ENCODE measurements at places on chromosomes 6 and 20.
A peak's percentile ranks its signal among the peaks of the same experiment; 100 is the strongest.

GRCh38 chr20:58349570-58349969 lies 39.5 kb upstream of the VAPB start:
- peak; percentile 89 for DNase-seq

GRCh38 chr6:159152041-159152440 lies 17.2 kb upstream of the FNDC1 start:
- peak; percentile 58 for DNase-seq

DNA sequence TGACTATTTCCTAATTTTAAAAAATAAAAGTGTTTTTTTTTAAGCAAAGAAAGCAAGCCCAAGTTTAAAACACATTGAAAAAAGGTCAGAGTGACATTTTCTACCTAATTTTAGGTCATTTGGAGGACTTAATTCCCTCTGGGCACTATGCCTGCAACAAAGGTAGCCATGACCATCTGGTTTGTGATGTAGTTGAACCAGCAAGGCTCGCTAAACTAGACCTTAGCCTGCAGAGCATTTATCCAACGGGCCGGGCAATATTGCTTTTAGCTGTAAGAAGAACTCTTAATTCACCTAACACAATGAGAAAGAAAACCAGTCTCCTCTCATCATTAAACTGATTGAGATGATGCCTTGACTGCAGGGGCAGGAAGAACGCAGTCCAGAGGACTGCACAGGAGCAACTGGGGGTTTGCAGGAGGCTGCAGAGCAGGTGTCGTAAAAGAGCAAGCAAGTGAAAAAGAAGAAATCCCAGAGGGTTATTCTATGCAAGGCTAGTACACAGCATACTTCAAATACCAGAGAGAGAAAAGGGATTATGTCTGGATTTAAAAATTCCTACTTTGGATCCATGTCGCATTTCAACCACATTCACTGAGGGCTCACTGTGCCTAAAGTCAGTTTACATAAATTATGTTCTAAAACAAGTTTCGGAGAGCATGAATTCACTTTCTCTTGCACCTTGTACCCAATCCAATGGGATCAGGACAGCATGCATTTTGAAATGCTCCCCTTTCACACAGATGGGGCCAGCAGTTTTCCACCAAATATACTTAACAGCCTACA lies 12.8 kb downstream of the TRAF3IP2 start:
- no peak for DNase-seq

GRCh38 chr6:159689001-159689400 lies 4.0 kb downstream of the SOD2 start:
- DNase-seq, result no peak

DNA sequence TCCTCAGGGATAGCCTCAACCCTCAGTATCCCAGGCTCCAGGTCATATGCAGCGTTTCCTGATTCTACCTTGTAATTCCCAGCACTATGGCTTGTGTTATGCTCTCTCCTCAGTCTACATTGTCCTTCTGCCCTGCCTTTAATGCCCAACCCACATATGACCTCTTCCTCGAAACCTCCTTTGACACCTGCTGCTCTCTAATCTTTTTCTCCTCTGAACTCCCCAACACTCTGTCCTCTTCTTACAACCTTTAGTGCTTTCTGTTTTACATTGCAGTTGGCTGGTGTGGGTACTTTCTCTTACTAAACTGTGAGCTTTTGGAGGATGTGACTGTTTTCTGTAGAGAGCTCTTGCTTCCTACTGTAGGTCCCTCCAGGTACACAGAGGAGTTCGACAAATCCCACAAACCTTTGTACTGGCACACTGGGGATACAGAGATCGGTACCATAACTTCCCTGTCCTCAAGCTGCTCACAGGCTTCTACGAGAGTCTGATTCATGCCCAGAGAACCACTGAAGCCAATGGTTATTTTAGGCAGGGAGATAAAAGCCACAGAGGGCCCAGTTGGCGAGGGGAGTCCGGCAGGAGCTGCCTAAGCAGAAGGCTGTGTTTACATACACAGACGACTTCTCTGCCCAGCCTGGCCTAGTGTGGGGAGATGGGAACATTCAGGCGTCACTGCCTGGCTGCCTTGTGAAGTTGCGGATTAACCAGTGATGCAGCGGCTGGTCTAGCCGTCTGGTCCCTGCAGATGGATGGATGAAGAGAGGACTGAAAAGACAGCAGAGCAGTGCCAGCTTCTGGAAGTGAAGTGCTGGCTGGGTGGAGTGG lies 8.4 kb upstream of the EPB41L1 start:
- DNase-seq, result no peak

GRCh38 chr6:66103954-66104353 lies 396.9 kb upstream of the EYS start:
- DNase-seq, result no peak

- no peak for DNase-seq
These were observed 553.0 kb upstream of the MARCKS start for GRCh38 chr6:113304116-113304515.

DNA sequence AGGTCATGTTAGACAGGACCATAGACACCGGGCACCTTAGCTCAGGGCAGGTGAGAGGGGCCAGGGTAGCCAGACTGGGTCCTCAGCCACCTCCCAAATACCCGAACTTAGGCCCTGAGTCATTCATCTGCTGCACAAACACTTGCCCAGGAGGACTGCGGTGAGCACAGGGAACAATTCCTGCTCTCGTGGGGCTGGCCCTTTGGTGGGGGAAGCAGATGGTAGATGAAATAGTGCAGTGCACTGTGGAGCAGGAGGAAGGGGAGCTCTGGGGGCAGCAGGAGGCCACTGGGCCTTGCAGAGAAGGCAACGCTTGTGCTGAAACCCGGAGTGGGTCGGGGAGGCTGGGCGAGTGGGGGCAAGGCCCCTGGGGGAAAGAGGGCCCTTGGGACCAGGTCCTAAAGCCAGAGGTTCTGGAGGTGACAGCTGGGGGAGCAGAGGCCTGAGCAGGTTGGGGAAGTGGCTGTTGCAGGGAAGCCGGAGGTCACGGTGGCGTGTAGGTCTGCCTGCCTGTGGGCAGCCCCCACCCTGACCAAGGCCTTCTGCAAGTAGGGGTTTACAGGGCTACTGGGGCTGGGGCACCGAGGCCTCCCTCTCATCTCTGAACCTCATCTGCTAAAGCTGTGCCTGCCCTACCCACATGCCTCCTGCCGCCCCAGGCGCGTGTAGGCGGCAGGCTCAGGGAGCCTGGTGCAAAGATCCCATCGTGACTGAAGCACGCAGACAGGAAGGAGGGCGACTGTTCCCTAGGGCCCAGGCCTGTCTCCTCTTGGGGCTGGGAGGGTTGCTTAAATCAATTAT lies 4.7 kb upstream of the NPBWR2 start:
- no peak for DNase-seq

DNA sequence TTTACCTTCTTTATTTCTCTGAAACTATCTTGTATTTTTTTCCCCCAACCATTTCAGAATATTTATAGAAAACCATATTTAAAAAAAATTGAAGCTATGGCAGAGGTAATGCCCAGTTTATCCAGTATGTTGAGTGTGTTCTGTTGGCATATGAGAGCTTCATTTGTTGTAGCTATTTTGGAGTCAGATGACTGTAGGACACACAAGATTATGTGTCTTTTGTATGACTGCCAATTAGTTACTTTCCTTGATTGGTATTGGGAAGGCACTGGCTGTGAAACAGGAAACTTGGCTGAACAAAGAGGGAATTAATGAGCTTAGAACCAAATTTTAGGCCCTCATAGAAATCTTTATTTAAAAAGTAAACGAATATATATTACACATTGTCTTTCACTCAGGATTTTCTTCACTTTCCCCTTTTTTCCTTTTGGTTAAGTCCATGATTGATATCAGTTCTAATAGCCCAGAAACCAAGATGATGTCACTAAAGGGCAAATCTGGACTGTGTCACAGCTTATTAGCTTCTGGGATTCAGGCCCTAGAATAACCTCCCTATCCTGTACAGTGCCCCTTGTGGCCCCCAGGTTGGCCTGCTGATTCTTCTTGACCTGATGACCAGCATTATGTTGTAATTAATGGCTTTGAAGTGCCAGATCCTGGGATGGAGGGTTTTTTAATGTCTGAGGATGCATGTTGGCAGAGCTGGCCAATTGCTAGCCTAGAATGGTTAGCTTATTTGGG lies 10.1 kb downstream of the CDC5L start:
- DNase-seq, result no peak

DNA sequence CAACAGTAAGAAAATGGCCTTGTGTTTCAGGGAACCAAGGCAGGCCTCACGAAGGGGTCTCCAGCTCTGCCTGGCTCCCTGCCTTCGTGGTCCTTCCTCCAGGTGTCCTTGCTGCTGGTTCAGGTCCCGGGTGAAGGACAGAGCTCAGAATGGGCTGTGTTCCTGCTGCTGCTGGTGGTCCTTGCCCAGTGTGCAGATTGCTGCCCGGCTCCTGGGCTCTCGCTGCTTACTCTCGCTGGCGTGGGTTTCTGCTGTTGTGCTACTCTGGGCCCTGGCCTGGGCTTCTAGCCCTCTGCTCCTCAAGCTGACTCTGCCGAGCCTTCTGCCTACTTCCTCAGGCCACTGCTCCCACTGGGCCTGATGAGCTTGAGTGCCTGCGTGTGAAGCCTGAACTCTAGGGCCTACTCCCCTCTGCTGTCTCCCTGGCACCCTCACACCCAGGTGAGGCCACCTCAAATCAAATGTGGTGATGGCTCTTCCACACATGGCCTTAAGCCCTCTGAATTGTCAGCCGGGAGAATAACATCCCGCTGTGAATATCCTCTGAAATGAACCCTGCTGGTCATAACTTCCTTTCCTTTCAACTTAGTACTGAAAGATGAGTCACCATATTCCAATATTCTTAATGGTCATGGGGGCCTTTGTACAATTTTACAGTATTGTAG lies 171.6 kb downstream of the FOXC1 start:
- DNase-seq, result peak; percentile 5

- DNase-seq, result no peak
These were observed 100.1 kb upstream of the ADTRP start for GRCh38 chr6:11878735-11879134.

DNA sequence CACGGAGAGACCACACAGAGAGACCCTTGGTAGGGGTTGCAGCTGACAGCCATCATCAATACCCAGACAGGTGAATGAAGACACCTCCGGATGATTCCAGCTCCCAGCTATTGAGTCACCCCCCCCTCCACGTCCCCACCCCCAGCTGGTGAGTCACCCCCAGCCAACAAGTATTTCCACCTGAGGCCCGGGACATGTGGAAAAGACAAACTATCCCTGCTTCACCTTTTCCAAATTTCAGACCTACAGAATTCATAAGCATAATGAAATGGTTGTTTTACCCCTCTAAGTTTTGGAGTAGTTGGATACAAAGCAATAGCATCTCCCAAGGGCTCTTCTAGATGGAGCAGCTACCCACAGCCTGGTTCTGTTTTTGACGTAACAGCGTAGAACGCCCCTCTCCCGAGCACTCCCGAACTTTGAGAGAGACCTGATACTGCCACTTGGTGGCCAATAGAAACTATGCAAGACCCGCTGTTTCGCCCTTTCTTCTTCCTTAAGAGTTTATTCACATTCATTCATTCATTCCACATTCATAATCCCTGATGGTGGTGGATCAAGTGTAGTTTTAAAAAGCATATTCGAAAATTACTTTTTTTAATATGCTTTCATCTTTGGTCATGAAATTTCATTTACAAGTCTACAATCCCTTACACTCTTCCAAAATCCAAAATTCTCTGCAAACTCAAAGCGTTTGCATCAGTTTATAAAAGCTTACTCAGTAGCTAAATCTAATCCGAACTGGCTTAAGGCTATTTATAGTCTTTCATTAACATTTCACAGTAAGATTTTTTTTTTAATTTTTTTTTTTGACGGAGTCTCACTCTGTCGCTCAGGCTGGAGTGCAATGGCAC lies 15.1 kb upstream of the PPP1R16B start:
- peak; percentile 54 for DNase-seq

- DNase-seq, result no peak
These were observed 35.2 kb downstream of the HMGCLL1 start for GRCh38 chr6:55543633-55544309.

DNA sequence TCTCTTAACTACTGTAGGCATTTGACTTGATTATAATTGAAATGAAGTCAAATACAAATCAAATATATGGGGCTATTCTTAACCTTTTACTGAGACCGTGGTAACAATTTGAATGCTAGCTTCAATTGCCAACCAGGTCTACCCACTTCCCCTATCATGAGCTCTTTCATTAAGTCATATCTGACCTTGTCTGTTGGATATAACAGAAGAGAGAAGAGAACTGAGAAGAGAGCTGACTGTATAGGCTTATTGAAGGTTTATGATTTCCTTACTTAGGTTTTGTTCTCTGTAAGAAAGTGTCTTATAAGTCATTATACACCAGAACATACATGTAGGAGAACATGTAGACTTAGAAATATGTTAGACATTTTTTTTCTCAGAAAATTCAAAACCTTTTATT lies 549.4 kb downstream of the COL12A1 start:
- peak; percentile 11 for DNase-seq

- no peak for DNase-seq
These were observed 127.8 kb upstream of the SLC22A23 start for GRCh38 chr6:3584606-3585005.

Data from GM23248 (cell line).